Activated CD4-positive, alpha-beta T cell treated with anti-CD3 and anti-CD28 coated beads, Interleukin-2, amount 10 ng/mL, durations not matched to agents 7 days and 5 days (primary cell): ENCODE measurements at places on chromosomes 4 and X.

GRCh38 chrX:17735406-17735805 is 1.9 kb upstream of the SCML1 start:
- no peak for DNase-seq

GRCh38 chr4:123401271-123402120 is 4.9 kb downstream of the SPRY1 start:
- DNase-seq = no peak

- DNase-seq = no peak
Measured at GRCh38 chrX:99795495-99795894, 614.6 kb downstream of the PCDH19 start.

DNA sequence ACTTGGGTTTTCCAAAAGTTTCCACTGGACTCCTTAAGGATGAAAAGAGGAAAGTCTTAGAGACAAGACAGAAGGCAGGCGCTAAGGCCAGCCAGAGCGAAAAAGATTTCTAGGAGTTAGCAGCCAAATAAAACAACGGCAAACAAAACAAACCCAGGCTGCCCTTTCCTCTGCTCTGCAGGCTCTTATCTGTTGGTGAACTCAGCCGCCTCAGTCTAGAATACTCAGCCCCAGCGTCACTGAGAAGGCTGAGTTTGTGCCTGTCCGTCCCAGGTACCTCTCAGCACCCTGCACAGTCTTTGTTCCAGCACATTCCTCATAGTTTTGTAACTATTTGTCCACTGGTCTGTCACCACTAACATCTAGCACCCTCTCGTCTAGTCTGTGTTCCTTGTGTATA is 75.6 kb upstream of the FAM9C start:
- DNase-seq = no peak

DNA sequence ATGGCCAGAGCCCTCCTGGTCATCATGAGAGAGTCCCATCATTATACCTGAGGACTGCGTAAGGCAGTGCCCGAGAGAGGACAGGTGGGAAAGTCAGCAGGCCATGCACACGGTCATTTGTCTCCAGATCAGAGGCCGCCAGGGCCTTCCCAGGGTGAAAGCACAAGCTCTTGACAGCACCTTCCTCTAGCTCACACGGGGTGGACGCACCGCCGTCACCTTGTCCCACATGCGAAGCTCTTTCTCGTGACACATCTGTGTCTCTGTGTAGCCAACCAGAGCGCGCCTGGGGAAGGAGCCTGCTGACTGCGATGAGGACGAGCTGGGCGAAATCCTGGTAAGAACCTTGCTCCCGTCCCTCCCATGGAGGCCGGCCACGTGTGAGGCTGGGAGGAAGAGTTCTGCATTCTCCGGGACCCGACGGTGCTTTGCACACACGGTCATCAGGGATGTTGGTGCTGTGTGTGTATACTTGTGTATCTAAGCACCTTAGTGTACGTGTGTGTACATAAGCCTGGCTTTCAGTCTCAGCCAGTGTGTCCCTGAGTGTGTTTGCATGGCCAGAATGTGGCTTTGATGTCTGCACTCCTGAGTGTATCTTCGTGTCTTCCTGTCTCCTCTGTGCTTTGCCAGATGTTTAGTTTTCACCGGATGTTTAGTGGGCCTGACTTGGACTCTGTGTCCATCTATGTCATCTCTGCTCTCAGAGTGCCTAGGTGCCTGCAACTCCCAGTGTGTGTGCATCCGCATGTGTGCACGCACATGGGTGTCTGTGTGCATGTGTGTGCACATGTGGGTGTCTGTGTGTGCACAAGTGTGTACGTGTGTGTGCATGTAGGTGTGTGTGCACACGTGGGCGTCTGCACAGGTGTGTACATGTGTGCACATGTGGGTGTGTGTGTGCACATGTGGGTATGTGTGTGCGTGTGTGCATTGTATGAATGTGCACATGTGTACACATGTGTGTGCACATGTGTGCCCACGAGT is 15.1 kb downstream of the ATP5ME start:
- no peak for DNase-seq

DNA sequence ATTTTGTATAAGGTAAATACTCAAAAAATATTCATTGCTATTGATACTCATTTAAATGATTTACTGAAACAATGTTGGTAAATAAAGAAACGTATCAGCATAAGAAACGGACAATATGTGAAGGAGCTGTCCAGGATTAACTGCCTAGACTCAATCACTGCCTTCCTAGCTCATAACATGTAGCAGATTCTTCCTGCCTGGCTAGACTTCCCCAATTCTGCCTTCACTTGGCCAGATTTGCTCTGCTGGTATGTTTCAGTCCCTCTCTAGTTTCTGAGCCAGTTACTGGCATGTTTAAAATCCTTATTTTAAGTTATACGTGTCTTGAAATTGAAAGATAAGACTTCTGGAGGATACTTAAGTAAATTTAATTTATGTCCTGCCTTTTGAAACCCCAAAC is 740.3 kb downstream of the CENPC start:
- no peak for DNase-seq

- DNase-seq = no peak
Measured at GRCh38 chr4:3311095-3311372, 18.2 kb downstream of the RGS12 start.

DNA sequence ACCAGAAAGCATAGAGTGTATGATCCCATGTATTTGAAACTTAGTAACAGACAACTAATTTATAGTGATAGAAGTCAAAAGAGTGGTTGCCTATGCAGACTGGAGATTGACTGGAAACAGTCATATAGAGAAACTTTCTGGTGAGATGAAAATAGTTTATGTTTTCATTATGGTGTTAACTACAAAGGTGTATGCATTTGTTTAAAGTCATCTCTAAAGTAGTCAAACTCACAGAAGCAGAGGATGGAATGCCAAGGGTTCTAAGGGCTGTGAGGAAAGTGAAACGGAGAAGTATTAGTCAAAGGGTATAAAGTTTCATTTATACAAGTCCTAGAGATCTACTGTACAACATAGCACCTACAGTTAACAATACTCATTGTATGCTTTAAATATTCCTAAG is 45.8 kb downstream of the ENOX2 start:
- no peak for DNase-seq

DNA sequence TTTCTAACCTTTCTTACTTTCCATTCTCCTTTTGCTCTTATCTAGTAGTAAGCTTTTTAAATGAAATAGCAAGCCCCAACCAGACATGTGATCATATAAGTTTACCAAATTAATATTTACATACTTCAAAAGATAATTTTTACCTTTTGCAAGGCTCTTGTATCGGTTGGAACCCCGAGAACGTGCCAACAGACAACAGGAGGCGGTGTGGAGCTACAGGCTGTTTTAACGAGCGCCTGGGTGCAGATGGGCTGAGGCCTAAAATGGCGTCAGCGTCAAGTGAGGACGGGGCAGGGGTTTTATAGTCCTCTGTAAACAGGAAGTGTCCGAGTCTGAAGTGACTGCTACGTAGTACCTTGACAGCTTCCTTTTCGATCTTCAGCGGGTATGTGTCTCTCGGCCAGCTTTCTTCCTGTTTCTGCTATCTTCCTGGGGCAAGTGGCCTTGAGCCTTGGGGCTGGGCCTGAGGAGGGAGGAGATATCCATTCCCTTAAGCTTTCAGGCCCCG is 342.7 kb downstream of the GALNTL6 start:
- no peak for DNase-seq

DNA sequence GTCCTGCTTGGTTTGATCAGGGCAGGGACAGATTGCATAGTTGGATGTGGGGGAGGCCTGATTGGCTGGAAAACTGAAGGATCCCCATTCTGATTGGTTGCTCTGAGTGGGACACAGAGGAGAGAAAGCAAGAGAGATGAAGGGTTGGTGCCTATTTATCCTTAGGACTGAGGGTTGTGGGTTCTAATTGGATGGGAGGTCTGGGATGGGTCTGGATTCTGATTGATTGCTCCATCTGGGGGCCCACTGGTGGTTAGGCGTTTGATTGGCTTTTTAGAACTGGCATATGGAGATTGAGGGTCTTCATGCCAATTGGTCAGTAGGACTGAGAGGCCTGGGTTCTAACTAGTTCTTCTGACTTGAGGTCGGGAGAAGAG is 644 bp upstream of the EBP start:
- no peak for DNase-seq

DNA sequence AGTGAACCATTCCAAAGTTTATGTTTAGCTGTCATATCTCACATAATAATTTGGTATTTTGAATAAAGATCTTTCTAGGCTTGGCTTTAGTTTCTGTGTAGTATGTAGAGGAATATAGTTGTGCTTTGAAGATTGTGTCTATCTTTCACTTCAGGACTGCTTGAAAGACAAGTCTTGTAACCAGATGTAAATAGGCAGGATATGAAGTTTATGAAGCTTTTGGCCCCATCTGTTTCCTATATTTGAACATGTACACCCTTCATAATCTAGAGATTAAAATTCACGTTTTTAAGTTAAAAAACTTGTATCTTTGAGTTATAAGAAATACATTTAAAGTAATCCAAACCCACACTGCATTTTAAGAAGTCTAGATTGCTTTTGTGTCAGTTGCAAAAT is 11.7 kb upstream of the FREM3 start:
- DNase-seq = no peak

GRCh38 chr4:136314686-136315085 is 1217.6 kb downstream of the PCDH18 start:
- no peak for DNase-seq

DNA sequence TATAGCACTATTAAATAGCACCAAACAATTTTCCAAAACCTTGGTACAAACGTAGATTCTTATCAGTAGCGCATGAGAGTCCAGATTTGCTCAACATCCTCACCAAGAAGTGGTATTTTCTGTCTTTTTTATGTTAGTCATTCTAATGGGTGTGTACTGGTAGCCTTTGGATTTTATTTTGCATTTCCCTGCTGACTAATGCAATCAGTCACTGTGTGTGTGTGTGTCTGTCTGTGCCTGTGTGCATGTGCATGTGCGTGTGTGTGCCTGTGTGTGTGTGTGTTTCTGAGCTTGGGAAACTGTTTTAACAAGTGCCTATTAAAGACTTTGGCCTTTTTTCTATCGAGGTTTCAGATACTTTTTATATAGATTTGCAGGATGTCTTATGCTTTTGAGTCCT is 82.2 kb upstream of the MAGEA10 start:
- DNase-seq = no peak

- no peak for DNase-seq
Measured at GRCh38 chr4:130073145-130073790, 977.3 kb downstream of the C4orf33 start.

DNA sequence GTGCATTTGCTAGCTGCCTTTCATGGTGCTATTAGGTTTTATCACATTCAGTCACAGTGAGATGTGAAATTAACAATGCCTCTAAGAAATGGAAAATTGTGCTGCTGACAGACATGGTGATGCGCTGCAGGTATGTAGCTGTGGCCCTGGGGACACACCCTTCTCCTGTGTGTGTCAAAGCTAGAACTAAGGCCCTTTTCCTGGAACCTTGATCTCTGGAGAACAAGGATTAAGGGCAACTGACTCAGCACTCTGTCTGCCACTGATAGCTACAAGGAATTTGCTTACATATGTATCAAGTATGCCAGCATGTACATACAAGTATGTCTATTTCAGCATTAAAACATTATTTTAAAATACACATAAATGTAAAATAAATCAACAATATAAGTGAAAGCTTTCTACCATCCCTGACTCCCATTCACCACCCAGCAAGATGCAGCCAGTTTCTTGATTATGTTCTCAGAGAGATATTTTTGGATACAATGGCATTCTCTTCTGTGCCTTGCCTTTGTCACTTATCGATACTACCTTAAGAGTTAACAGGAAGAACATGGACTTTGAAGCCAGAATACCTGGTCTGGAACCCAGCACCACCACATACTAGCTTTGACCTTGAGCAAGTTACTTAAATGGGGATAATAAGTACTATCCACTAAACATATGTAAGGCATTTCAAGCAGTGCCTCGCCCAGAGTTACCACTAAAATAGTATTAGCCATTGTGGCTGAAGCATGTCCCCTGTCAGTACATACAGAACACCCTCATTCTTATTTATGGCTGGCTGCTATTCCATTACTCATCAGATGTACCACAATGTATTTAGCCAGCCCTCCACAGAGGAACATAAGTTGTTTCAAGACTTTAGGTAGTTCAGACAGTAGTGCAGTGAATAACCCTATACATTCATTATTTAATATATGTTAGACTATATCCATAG is 68.5 kb downstream of the NPNT start:
- no peak for DNase-seq
